Posterior vena cava (tissue), 2 donors: ENCODE measurements at places on chromosomes 1 and 21.

DNA sequence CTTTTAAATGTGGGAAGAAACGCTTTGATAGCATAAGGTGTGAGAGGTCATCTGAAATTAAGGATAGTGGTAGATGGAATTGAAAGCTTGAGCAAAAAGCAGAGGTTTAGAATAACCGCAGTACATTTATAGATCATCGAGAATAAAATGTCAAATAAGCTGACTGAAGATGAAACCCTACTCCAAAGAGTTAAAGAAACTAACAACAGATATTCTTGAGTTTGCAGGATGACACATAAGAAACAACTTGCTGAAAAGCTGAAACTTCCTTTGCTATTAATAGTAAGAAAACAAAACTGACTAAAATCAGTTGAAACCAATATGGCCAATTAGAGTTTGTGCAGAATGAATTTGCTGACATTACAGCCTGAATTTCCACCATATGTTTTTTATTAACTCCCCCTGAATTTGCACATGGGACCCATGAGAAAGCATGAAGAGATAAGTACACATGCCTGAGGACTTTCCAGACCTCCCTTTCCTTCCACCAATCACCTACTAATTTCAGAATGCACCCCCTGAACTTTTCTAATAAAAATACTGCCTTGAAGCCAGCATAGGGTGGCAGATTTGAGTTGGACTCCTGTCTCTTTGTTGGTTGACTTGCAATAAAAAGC lies 1.7 kb upstream of the C1orf185 start:
- no peak for DNase-seq

DNA sequence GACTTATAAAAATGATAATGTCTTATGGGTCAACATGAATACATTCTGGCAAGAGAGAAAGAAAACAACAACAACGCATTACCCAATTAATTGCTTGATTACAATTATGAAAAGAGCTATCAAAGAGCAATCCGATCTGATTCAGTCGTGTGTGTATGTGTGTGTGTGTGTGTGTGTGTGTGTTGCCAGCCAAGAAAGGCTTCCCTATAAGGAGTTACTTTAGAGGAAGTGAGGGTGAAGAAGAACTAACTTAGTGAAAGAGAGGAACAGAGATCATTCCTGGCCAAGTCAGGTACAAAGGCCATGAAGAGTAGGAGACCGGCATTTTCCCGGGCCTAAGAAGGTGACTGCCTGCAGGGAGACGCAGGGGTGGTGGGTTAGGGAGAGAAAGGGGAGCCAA lies 9.4 kb downstream of the TMEM35B start:
- no peak for DNase-seq

GRCh38 chr1:85580872-85581801 lies 576 bp downstream of the CCN1 start:
- DNase-seq: peak; percentile 89

DNA sequence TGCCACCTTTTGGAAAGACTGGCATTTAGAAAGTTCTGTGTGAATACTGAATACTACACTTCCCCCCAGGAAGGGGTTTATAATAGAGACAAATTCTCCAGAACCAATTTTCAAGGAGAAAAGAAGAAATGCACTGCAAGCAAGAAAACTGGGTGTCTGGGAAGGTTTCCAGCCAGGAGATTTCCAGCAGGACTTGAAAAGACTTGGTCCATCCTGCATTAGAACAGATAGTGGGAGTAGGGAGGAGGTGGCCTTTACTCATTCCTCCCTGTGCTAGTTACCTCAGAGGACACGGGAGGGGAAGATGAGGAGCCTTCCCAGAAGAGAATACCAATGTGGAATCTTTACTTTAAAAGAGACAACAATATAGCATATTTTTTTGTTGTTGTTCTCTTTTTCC lies 52.4 kb downstream of the FAM78B start:
- DNase-seq: no peak

- no peak for DNase-seq
Observed at GRCh38 chr1:241532864-241533263, 686 bp downstream of the KMO start.

DNA sequence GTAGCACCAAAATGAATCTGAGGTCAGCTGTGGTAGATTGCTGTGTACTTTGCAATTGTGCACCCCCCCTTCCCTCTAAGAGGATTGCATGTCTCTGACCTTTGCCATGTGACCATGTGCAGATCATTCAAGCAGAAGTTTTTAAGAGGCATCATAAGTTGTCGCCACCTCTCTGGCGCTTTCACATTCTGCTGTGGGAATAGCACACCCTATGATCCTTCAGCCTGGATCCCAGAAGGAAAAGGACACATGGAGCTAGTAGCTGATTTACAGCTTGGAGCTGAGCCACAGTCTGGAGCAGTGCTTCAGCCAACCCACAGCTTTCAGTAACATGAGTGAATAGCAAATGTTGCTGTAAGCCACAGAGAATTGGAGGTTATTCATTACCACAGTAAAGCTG lies 158.5 kb downstream of the TSEN15 start:
- no peak for DNase-seq

- no peak for DNase-seq
Observed at GRCh38 chr1:31306278-31306677, 9.4 kb downstream of the ZCCHC17 start.

- no peak for DNase-seq
Observed at GRCh38 chr1:188432427-188432826, 1603.7 kb downstream of the PLA2G4A start.

- DNase-seq: no peak
Observed at GRCh38 chr1:113125517-113125916, 52.5 kb downstream of the LRIG2 start.

GRCh38 chr1:3315399-3316339 lies 138.8 kb upstream of the ARHGEF16 start:
- DNase-seq: no peak

- DNase-seq: no peak
Observed at GRCh38 chr21:40751221-40751620, 95.7 kb downstream of the DSCAM start.

- no peak for DNase-seq
Observed at GRCh38 chr1:6635910-6636760, 11.5 kb downstream of the THAP3 start.

GRCh38 chr1:33123266-33123665 lies 42.3 kb downstream of the AZIN2 start:
- no peak for DNase-seq

GRCh38 chr1:56466538-56466937 lies 112.8 kb downstream of the PLPP3 start:
- no peak for DNase-seq
